Left lung (tissue), 14 donors: ENCODE measurements at places on chromosomes 3 and 15. TPM values are rescaled to one million over a fixed set of nuclear protein-coding genes. Genes with fewer than 3 reads are reported as not detected.
A peak's percentile ranks its signal among the peaks of the same experiment; 100 is the strongest.

DNA sequence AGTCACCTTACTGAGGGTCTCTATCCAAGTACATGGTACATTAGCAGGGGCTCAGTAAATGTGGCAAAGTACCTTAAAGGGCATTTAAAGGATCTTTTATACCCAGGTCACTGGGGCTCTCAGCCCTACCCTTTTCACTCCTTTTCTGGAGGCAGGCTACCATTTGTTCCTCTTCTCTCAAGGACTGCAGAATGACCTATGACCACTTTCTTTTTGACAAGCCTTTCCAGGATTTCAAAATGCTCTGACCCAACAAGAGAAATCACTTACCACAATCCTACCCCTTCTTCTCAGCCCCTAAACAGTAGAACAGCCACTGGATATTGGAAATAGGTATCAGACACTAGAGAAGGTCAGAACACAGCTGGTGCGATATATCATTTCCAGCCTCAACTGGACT lies 221.8 kb upstream of the TPRG1 start:
- DNase-seq, result no peak
- H3K36me3 ChIP-seq, result no peaks in the 10 kb centered on the region
- H3K27me3 ChIP-seq, result no peaks in the 10 kb centered on the region
- H3K4me1 ChIP-seq, result peaks cover 31% of the 10 kb centered on the region

The LRRIQ4 gene
- 0.09 TPM for polyA plus RNA-seq

The ACTRT3 gene
- polyA plus RNA-seq, result 3.5 TPM

The NXPE3 gene
- 10.0 TPM for polyA plus RNA-seq

The ZNF501 gene
- polyA plus RNA-seq, result 10.2 TPM

- DNase-seq, result no peak
- no peak overlapping the region for H3K4me3 ChIP-seq
- no peak overlapping the region for H3K27ac ChIP-seq
- H3K4me1 ChIP-seq, result no peaks in the 10 kb centered on the region
Observed at GRCh38 chr3:119812491-119813058, 30.7 kb downstream of the NR1I2 start.

The TAGLN3 gene
- polyA plus RNA-seq, result 2.2 TPM

The OSBPL10 gene
- 42.6 TPM for polyA plus RNA-seq

DNA sequence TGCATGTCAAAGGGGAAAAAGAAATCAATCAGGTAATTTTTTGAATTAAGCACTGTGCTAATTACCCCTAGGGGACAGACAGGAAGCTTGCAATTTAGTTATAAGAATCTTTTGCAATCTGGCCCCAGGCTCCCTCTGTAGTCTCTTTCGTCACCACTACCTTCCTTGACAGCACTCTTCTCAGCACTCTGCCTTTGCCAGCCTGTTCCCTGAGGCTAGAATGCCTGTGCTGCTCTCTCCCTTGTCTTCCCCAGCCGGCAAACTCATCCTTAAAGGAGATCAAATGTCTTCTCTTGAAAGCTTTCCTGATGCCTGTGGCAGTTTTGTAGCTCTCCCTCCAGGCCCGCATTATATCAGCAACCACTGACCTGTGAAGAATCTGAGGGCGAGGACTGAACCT lies 32.4 kb upstream of the PRTG start:
- no peak overlapping the region for H3K4me3 ChIP-seq
- DNase-seq, result no peak
- H3K27me3 ChIP-seq, result no peaks in the 10 kb centered on the region

DNA sequence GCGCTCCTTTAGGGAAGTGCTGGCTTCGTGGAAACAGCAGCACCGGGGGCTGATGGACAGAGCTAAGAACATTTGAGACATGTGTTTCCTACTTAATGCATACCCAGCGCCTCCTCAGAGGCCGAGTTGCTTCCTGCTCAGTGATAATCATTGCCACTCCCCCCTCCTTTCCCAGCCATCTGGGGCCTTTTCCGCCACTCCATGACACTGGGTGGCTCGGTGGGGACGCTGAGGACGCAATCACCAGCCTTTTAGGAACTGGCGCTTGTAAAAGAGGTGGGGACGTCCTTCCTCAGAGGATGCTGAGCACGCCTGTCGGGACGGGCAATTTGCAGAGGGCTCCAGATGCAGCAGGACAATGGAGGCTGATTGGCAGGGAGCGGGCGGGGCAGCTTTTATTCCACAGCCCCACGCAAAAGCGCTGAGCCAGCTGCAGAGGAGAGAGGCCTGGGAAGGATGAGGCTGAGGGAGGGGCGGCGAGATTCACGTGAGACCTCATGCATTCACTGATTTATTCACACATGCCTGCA lies 22.2 kb upstream of the IQSEC1 start:
- H3K4me3 ChIP-seq, result no peak overlapping the region
- DNase-seq, result no peak
- peaks cover 7% of the 10 kb centered on the region for H3K4me1 ChIP-seq
- H3K36me3 ChIP-seq, result no peaks in the 10 kb centered on the region

GRCh38 chr3:158696618-158697017 lies 24.2 kb upstream of the LXN start:
- H3K4me1 ChIP-seq, result peaks cover 11% of the 10 kb centered on the region
- no peak overlapping the region for H3K27ac ChIP-seq
- no peak overlapping the region for H3K4me3 ChIP-seq
- DNase-seq, result no peak
- no peaks in the 10 kb centered on the region for H3K27me3 ChIP-seq

DNA sequence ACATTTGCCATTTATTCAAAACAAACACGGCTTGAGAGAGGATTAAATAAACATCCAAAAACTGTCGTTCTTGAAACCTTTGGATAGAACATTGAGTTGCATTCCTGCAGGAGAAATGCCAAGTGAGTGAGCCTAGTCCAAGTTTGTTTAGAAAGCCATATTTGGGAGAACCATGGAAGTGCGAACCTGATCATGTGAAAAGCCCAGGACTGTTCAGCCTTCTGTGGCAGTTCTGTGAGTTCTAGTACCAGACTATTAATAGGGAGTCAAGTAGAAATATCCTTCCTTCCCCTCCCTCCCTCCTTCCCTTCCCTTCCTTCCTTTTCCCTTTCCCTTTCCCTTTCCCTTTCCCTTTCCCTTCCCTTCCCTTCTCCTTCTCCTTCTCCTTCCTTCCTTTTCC lies 470.4 kb downstream of the LPP start:
- H3K27me3 ChIP-seq, result no peaks in the 10 kb centered on the region
- H3K4me1 ChIP-seq, result peaks cover 4% of the 10 kb centered on the region
- H3K36me3 ChIP-seq, result no peaks in the 10 kb centered on the region
- no peak overlapping the region for H3K4me3 ChIP-seq
- H3K27ac ChIP-seq, result no peak overlapping the region

The ZBTB47 gene
- 14.5 TPM for polyA plus RNA-seq

DNA sequence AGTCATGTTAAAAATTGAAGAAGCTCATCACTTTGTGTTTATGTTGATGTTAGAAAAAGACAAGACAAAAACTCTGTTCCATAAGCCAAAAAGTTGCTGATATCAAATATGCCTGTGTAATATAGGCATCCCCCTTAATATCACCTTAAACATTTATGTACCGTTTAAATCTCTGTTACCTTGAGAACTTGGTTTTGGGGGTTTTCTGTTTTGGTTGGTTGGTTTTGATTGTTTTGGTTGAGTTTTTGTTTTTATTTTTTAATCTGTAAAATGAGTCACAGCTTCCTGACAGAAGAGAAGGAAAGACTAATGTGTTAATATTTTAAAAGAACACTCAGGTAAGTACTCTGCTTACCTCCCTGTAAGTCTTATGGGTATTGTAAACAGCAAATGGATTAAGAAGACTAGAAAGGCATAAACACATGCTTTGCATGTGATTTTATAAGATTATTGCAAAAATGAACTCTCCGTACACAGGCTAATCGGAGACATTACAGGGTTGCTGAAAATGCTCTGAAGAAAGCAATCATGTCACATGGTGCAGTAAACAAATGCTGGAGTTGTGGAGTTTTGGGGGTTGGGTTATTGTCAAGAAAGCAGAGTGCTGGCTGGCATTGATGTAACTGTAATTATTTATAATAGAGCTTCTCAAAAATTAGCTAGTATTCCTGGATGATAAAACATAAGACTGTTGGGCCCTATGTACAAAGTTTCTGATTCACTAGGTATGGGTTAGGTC lies 69.5 kb upstream of the MBNL1 start:
- H3K27me3 ChIP-seq, result no peaks in the 10 kb centered on the region
- DNase-seq, result no peak

- no peaks in the 10 kb centered on the region for H3K36me3 ChIP-seq
- H3K4me3 ChIP-seq, result no peak overlapping the region
- DNase-seq, result peak; percentile 56
- H3K4me1 ChIP-seq, result peaks cover 31% of the 10 kb centered on the region
- no peak overlapping the region for H3K27ac ChIP-seq
Observed at GRCh38 chr3:45665101-45665572, 24.1 kb upstream of the SACM1L start.

- no peak overlapping the region for H3K27ac ChIP-seq
- H3K4me1 ChIP-seq, result no peaks in the 10 kb centered on the region
- H3K36me3 ChIP-seq, result no peaks in the 10 kb centered on the region
- H3K4me3 ChIP-seq, result no peak overlapping the region
- H3K27me3 ChIP-seq, result no peaks in the 10 kb centered on the region
Observed at GRCh38 chr15:35725353-35725752, 179.4 kb upstream of the DPH6 start.
